ENCODE measurements at places on chromosomes 4 and X.
A peak's percentile ranks its signal among the peaks of the same experiment; 100 is the strongest.

DNA sequence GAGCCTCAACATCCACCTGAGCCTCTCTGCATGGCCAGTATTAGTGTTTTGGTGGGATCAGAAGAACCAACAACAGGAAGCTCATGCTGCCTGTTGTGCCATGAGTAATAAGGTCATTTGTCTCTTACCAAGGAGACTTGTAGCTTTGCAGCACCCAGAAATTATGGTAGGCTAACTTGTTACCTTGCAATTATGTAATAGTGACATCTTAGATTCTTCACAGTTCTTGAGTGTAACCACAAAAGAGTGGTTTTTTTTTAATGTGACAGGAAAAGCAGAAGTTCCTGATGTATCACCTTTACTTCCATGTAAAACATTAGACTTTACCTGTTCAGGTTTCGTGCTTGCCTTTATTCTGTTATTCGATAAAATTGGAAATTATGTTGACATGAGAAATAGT lies 263.9 kb upstream of the CXXC4 start:
- no peak for DNase-seq

GRCh38 chrX:9134366-9134765 lies 100.4 kb upstream of the FAM9B start:
- DNase-seq = no peak

DNA sequence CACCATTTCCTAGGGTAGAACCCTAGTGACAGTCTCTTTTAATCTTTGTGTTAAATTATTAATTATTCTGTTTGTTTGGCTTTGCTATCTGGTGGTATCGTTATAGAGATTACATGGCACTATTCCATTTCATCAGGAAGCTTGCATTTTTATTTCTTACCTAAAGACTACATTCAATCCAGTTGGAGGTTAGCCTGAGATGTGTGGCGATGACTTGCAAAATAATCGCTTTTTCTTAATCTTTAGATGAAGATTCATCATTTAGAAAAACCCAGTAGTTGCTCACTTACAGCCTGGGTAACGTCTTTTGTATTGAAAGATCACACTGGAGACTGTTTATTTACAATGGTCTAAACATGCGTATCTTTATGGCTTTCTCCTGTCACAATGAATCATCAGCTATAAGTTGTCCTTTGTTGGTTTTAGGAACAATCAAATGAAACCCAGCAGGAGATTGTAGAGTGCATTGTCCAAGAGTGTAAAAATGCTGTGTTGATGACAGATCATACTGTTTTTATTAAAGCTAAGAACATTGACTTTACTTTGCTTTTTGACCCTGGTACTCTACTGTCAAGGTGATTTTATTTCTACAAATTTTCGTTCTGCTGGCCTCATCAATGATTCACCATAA lies 281.7 kb upstream of the PITX2 start:
- peak; percentile 8 for DNase-seq

- peak; percentile 83 for DNase-seq
Observed at GRCh38 chr4:183989461-183989860, 84.4 kb downstream of the STOX2 start.

GRCh38 chr4:121738780-121739535 lies 26.0 kb downstream of the SMIM43 start:
- peak; percentile 85 for DNase-seq

DNA sequence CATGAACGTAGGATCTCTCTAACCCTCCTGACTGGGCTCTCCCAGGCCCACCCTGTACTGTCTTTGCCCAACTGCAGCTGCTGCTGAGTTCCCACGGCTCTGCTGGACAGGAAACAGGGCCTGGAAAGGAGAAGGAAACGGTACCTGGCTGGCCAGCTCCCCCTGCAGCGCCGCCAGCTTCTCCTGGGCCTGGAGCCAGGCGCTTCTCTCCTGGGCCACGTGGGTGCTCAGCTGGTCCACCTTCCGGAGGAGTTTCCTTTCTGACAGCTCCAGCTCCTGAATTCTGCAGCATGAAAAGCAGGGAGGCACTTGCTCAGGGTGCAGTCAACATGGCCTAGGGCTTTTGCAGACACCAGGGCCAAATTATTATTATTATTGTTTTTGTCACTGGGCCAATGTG lies 6.5 kb downstream of the C4orf50 start:
- DNase-seq = no peak

- peak; percentile 2 for DNase-seq
Observed at GRCh38 chrX:69618803-69619202, 2.9 kb downstream of the EDA start.

DNA sequence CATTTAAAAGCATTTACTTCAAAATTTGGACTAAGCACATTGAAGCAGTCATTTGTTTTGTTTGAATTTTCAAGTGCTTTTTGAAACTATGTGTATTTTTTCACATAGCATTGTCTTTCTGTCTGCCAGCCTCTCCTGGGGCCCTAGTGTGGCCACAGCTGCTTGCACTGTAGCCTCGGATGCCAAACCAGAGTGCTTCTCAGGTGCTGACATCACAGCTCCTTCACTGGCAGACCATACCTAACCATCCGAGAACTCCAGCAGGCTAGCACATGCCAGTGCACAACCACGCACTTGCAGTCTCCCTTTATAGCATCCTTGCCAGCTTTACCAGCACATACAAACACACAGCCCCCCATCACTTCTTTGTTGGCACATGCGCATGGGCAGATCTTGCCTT lies 1019.7 kb downstream of the STPG2 start:
- no peak for DNase-seq

DNA sequence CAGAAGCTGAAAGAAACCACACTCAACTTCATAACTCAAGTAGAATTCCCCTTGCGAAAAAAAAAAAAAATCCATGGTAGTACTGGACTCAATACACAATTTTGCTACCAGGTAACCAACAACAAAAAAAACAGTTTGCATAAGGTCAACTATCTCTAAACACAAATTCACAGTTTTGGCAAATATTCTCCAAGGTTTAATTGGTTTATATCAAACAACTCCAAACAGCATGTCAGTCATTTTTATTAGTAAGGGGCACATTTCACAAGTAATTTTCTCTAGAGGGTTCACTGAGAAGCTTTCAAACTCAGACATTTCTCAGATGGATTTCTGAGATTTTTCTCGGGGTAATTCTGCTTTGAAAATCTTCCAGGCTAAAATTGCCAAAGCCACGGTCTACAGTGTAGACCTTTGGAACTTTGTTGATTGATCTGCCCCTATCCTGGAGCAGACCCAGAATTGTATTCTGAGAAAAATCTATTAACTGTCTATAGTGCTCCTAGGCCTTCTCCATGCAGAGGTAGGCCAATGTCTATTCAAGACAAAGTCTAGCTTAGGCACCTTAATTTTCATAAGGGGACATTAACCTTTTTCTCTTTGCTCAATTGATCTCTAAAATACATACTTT lies 73.7 kb upstream of the NFKB1 start:
- DNase-seq = no peak

DNA sequence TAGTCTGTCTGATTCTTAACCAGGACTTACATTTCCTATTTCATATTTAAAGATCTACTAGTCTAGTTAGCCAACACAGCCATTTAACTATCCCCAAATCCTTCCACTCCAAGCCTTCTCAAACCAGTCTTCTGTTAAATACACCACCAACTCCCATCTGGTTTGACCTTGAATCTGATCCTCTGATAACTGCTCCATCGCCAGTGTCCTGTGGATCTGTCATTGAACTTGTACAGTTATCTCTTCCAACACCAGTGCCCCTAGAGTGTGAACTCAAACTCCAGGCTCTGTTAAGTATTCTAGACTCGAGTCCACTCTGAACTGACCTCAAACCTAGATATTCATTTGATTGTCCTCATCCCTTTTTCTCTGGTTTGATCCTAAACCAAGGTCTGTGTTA lies 14.4 kb downstream of the WDR13 start:
- no peak for DNase-seq

DNA sequence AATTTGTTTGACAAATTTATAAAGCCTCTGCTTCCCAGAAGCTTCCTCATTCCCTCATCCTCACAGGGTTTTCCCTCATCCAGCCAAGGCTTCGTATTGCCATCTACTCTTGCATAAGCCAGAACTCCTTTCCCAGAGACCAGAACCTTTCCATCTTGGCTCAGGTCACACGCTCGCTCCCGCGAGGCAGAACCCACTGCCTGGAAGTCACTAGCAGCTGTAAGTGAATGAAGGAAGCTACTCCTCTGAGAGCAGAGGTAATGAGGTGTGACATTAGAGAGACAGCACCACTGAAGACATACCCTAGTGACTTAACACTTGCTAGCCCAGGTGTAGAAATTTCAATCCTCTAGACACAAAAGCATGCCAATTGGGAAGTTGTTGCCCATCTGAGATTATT lies 52.5 kb downstream of the LHFPL1 start:
- DNase-seq = no peak

GRCh38 chr4:40395908-40396793 lies 61.0 kb downstream of the CHRNA9 start:
- no peak for DNase-seq

DNA sequence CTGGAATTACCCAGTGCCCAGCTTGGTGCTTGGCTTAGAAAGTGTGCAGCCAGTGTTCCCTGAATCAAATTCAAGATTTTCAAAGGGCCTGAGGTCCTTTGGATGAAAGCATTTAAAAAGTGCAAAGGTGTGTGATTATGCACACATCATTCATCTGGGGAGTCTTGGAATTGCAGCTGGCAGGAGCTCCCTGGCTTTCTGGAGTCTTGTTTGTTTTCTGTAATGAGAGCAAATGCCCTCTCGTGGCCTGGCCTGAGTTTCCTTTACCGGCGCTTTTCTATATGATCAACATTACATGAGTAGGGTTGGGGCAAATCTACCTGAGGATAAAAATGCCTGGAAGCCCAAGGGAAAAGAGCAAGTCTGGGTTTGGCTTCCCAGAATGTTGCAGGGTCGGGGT lies 24.6 kb upstream of the SORCS2 start:
- DNase-seq = no peak

DNA sequence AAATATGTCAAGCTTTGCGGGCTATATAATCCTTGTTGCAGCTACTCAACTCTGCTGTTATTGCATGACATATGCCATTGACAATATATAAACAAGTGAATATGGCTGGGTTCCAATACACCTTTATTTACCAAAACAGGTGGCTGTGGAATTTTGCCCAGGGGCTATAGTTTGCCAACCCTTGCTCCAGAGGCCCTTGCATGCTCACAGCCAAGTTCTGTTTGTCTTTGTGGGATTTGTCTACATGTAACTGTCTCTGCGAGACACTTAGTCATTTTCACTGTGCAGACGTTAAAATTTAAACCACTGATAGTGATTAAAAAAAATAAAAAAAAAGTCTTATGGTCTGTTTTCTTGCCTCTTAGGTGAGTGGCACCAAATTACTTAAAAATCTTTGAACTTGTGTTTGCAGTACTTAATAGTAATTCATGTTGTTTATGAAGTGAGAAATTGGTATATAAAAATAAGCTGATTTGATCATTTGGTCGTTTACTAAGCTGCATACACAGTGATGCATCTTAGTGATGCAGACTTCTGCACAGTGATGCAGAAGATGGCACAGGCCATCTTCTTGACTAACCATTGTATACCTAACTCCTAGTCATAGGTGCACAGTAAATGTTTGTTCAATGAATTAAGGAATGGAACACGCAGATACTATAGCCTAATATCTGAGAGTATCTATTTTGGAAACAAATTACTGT lies 170.9 kb downstream of the FRMPD4 start:
- no peak for DNase-seq

DNA sequence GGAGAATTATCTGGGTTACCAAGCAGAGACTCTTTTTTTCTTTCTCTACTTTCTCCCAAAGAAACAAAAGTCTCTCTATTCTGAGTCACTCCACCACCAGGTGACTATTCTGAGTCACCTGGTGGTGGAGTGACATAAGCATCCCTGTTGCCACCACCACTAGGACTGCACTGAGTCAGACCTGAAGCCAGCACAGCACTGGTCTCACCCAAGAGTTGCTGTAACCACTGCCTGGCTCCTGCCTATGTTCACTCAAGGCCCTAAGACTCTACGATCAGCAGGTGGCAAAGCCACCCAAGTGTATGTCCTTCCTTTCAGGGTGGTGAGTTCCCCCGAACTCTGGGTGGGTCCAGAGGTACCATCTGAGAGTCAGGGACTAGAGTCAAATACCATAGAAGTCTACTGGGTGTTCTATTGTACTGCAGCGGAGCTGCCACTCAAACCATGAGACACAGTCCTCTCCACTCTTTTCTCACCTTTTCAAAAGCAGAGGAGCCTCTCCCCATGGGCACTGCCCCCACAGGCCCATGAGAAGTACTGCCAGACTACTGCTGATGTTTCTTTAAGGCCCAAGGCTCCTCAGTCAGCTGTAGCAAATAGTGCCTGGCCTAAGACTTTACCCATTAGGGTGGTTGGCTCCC lies 209.6 kb upstream of the IRS4 start:
- DNase-seq = no peak

DNA sequence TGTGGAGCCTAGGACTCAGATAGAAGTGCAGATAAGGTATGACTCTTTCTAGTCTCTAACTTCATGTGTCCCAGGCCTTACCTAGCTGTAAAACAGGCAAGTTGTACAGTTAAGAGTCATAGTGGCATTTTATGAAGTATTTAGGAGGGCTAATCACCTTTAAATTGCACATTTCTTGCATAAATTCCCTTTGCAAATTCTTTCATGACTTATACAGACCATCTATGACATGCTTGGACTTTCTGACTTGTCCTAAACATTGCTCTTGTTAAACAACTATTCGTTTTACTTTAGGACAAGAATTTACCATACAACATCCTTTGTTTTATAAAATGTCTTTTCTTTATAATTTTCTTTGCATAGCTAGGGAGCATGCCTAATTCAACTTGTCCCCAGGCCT lies 7.8 kb upstream of the RRAGB start:
- DNase-seq = no peak

DNA sequence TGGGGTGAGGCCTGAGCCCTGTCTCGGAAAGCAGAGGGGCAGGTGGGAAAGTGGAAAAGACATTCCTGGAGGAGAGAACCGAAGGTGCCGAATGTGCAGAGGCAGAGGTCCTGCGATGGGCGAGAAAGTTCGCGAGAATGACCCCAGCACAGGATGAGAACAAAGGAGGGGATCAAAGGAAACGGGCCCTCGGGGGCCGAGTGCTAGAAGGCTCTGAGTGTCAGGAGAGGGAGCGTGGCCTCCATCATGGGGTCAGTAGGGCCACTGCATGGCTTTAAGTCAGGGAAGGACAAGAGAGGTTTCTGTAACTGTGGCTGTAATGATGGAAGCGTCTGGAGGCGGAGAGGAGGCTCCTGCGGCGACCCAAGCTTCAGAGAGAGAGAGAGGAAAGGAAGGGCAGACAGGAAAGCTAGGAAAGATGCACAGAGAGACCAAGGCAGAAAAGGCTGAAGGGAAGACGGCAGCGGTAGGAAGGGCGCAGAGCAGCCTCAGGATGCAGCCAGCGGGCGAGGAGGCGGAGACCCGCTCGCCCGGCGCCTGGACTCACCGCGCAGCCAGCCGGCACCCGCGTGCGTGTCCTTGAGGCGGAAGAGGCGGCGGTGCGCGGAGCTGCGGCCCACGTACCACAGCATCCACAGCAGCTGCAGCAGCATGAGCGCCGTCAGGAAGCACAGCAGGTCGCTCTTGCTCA lies 669 bp downstream of the OTOP1 start:
- DNase-seq = peak; percentile 2
